ENCODE measurements at places on chromosomes 4 and X.

GRCh38 chr4:151198748-151199147 is 78.2 kb upstream of the PRSS48 start:
- no peak for DNase-seq

DNA sequence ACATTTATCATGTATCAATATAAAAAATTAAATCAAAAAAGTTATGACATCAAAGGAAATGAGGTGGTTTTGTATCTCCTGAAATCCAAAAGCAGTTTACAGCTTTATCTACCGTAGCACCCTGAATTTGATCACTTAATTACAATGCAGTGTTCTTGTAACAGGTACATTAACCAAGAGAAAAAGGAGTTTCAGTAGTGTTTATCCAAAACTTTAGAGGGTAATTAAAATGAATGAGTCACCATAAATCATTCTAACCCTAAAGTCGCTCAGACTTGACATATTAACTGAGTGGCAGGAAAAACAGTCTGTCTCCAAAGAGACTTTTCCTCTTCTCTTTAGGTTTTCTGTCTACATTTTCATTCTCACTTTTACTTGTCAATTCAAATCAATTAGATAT is 907.6 kb upstream of the EPHA5 start:
- no peak for DNase-seq

DNA sequence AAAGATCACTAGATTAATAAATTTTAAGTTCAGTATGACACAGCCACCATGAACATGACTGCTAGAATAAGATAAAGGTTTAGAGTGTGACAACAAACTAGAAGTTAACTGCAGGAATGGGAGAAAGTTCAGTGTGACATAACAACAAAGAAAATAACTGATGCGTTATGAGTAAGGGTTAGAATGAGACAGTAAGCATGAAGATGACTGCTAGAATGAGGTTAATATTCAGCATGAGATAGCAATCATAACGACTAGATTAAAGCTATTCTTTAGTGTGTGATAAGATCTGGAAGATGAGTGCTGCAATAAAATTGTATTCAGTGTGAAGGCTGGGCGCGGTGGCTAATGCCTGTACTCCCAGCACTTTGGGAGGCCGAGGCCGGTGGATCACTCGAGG is 48.4 kb upstream of the SMIM10L2A start:
- DNase-seq = no peak

DNA sequence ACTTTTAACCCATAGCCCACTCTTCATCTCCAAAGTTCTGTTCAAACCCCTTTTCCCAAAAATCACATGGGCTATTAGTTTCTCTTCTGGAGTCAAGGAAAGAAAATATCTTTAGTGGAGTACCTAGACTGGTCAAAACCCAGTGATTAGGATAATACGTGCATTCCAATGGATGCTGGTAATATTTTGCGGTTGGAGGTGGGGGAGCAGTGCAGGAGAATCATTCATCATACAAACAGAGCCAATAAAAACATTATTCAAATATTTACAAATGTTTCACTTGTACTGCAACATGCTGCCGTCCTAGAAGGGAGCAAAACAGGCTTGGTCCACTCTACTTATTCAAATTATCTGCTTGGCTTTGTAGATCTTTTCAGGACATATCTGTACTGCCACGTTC is 57.2 kb upstream of the RAB9B start:
- no peak for DNase-seq

- DNase-seq = no peak
Observed at GRCh38 chr4:111074523-111075114, 451.7 kb upstream of the PITX2 start.

DNA sequence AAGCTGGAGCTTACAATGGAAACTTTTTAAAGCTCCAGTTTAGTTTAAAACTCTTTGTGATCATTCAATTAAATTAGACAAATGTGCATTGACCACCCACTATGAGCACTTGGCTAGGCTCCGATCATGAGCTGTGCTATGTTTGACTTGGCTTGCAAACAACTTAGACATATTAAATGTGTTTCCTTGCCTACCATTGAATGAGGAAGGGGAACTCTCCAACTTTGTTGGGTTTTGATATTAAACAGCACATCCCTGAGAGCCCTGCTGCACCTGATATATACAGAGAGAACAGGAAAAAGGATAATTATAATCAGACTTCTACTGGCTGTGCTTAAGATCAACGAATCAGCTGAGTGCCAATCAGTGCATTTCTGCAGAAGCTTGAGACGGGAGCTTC is 71.4 kb upstream of the ADGRL3 start:
- no peak for DNase-seq

GRCh38 chr4:44760142-44760898 is 34.0 kb upstream of the GNPDA2 start:
- no peak for DNase-seq

DNA sequence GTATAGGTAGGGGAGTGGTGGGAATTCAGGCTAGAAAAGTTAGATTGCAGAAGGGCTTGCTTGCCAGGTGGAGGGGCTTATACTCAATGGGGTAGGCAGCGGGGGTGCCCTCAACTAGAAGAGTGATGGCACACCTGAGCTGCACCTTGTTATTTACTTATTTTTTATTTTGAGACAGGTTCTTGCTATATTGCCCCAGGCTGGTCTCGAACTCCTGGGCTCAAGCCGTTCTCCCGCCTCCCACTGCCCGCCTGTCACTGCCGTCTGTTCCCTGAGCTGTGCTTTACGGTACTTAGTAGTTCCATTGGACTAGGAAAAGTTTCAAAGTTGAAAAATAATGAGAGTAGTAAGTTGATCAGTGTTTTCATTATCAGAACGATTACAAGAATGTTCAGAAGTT is 2.0 kb downstream of the ZFX start:
- no peak for DNase-seq

GRCh38 chr4:88964450-88964849 is 92.5 kb downstream of the FAM13A start:
- DNase-seq = no peak

DNA sequence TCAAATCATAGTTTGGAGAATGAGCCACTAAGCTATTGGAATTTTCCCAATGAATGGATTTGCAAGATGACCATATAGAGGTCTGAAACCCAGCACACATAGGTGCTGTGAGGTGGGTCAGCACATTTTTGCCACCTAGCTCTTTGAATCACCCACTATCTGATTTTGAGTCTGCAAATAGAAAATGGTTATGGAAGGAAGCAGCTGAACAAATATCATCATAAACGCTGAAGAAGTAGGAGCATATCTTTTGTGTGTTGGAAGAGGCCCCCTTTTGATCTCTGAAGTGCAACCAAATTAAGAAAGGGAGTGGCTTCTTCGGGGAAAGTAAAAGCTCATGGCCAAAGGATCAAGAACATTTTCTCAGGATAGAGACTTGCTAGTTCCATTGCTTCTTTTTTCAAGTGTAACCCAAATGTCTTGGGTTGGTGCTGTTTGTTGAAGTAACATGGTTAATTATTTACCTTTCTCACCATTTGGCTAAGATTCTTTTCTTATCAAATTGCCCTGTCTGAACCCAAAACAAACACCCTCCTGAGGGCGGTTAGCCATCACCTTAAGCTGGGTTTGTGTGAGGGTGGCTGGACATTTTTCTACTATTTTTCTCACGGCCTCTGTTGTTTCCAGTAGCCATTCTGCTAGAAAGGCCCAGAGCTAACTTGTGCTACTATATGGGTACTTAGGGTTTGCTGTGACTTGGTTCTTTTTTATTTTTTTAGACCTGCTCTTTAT is 18.4 kb upstream of the SORBS2 start:
- no peak for DNase-seq

GRCh38 chr4:186912606-186913005 is 188.9 kb upstream of the FAT1 start:
- DNase-seq = no peak

GRCh38 chrX:74179071-74179470 is 124.9 kb upstream of the ZCCHC13 start:
- DNase-seq = no peak

GRCh38 chrX:68997911-68998310 is 167.3 kb downstream of the PJA1 start:
- no peak for DNase-seq

DNA sequence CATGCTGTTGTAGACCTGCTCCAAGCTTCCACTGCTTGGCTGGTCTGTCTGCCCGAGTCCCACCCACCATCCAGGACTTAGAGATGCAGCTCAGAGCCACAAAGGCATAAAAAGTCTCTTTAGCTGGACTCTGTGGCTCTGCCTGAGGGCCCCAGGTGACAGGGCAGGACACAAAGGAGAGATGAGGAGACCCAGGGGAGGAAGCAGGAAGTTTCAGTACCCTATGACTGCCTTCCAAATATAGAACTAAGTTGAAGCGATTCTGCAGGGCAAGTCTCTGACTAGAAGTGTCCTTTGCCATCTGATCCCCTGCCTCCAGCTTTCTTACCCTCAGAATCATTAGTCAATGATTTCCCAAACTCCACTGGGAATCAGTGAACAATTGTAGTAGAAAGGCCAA is 11.2 kb upstream of the CXCR3 start:
- no peak for DNase-seq

- DNase-seq = no peak
Observed at GRCh38 chrX:13638826-13639225, 14.1 kb upstream of the TCEANC start.

DNA sequence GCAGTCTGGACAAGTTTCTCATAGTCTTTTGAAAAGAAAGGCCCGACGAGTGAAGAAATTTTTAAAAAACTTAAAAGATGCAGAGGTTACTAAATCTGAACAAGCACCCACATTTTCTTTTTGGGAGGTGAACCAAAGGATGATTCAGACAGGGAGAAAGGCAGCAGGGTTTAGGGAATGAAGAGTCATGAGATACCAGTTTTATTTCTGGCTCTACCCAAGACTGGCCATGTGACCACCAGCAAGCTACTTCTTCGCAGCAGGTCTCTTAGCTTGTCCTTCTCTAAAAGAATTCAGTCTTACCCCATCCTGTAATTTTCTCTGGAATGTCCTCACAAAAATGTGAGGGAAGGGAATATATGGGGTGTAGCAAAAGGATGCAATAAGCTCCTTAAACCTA is 37.6 kb downstream of the AMOT start:
- DNase-seq = no peak

- peak; percentile 70 for DNase-seq
Observed at GRCh38 chr4:6974138-6974848, 64.7 kb downstream of the TBC1D14 start.

DNA sequence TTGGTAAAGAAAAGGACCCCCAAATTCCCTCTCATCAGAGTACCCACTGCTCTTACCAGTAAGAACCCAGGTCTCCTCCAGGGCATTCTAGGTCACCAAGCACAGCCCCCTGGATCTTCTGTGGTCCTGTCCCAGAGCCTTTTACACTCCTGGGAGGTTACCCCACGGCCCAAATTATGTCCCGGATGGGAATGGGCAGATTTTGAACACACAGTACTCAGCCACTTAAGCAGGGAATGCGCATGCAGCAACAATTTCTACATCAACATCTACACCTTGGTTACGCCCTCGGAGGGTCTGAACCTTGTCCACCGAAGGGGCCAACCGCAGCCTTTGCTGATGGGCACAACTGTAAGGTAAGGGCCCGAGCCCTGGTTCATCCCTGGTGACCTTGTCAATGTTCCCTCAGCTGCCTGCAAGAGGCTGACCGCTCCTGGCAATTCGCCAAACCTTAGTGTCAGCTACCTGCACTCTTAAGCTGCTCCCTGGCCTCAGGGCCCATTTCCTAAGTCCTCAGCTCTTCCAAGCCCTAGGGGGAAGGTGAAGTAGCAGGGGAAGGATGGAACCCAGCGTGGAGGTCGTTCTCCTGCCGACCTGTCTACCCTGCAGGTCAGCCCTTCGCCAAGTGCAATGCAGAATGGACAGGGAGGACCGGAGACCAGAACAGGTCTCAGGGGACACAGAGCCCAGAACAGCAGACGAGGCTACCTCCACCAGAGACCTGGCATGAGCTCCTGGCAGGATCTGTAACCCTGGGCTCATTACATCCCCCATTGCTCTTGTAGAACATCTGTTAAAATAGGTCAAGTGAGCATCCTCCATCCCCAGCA is 5.9 kb downstream of the TIMP1 start:
- DNase-seq = no peak

- no peak for DNase-seq
Observed at GRCh38 chr4:7524064-7524682, 89.4 kb upstream of the PSAPL1 start.

DNA sequence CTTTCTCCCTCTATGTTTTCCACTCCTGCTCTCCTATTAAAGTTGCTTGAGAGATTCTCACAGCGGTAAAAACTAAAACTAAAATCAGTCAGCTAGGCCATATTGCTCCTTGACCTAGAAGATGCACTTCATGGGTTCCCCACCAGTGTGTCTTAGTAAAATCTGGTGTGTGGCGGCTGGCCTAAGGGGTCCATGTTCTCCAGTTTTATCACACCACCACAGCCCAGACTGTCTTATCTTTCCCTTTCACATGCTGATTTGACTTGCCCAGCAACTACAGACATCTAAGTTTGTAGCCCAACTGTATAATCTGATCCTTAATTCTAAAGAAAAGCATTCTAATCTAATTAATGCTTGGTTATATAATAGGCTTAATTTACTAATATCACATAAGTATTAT is 68.0 kb downstream of the ATP8A1 start:
- DNase-seq = no peak

GRCh38 chr4:171954650-171955049 is 141.4 kb downstream of the GALNTL6 start:
- no peak for DNase-seq

All from dorsolateral prefrontal cortex (tissue), 122 donors.